ENCODE measurements at places on chromosomes 2 and 18.

GRCh38 chr2:9288233-9288632 lies 81.6 kb downstream of the ASAP2 start:
- no peak for DNase-seq

DNA sequence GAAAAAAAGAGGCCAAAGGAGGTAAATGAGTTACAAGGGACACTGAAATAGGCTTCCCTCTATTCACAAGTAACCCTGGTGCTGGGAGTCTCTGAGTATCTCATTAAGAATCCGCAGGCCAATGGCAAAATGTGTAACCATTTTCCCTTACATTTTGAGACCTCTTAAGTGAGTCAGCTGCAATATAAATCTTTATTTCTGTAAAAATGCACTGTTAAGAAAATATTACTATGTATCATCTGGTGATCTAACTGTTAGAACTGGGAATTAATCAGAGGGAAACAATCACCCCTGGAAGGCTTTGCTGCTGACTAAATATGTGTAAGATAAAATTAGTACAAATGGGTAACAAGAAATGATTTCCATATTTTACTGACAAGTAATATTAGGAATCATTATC lies 483.1 kb upstream of the CHST9 start:
- DNase-seq: no peak

GRCh38 chr18:43060020-43060419 lies 55.5 kb downstream of the RIT2 start:
- DNase-seq: no peak

DNA sequence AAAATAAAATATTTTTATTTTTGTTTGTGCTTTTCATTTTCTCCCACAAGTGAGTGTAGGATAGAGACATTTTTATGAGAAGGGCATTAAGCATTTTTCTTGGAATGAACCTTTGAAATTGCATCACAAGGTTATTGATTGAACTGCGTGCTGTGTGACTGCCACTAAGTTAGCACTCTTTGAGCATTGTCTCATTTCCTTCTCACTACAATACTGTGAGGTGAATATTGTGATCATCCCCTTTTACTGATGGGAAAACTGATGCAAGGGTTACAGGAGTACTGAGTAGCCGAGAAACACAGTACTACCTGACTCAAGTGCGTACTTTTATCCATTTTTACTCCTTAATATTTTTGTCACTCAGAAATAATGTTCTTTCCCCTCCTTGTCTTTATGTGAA lies 2.0 kb downstream of the NBEAL1 start:
- no peak for DNase-seq

DNA sequence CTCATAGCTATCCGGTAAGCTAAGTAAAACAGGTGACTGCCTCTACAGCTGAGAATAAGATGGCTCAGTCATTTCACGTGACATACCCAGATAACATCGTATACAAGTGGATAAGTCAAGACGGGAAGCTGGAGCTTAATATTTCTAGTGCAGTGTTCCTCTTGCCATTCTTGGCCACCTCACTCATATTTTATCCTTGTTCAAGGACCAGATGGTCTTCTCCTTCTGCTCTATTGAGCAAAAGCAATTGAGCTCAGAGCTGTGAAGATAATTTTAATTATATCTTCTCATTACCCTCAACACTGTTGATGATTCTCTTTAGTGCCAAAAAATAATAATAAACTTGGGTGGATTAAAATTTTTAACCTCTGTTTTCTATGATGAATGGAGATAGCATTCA lies 201.1 kb downstream of the DCC start:
- DNase-seq: no peak

GRCh38 chr2:109499566-109499965 lies 114.2 kb downstream of the SEPTIN10 start:
- no peak for DNase-seq

GRCh38 chr2:43341959-43342757 lies 115.8 kb upstream of the ZFP36L2 start:
- DNase-seq: no peak

DNA sequence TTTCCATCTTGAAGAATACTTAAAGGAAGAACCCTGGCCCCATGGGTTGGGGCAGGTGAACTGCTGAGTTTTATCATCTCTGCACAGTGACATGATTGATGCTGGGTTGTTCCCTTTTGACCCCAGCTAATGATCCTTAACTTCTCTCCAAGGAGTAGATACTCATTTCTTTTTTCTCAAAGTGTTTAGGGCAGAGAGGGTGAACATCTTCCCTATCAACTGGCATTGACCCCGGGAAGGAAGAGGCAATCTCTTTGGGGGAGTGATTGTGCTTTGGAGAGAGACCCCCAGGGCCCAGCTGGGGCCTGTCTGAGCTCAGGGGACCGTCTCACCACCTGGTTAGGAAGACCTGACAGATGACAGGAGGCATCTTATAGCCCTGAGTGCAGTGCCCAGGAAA lies 190.6 kb downstream of the FHOD3 start:
- no peak for DNase-seq

GRCh38 chr2:60957643-60958042 lies 59.9 kb upstream of the PEX13 start:
- DNase-seq: no peak

- no peak for DNase-seq
These were observed 109.8 kb upstream of the SIX2 start for GRCh38 chr2:45119038-45119437.

DNA sequence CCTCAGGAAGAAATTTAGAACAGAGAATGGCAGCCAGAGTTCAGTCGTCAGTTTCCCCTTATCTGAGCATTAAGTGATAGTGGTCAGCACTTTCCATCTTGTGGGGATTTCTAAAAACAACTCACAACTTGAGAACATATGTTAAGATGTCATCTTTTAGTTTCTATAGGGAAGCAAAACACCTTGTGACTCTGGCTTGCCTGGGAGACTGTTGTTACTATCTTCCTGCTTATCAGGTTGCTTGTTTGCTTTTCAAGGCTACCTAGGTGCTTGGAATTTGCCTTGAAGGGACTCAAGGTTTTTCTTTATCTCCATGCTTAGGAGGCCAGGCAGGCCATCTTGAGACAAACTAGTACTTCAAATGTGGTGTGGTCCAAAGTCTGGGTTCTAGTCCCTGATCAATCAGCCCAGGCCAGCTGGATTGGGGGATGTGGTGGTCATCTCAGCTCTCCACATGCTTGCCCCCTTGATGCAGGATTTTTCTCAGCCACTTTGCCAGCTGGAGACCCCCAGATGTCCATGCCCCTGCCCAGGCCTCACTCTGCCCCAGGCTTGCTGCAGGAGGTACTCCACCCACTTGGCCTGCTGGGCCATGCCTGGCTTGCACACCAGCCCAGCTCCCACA lies 125.9 kb downstream of the LYPD1 start:
- no peak for DNase-seq

DNA sequence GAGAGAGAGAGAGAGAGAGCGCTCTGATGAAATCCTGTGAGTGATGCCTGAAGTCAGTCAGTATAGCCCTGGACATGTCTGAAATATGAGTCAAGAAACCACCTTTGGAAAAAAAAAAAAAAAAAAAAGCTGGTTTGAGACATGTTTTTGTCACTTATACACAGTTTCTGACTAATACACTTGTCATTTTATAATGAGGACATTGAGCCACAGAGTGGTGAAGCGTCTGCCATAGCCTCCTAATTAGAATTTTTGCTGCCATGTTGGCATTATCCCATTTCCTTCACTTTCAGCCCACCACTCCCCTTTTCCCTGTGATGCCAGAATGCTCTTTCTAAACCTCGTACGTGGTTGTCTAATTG lies 15.7 kb upstream of the MYO3B start:
- no peak for DNase-seq

- no peak for DNase-seq
These were observed 10.4 kb upstream of the METTL21A start for GRCh38 chr2:207635468-207636200.

- DNase-seq: no peak
These were observed 731.4 kb downstream of the TSN start for GRCh38 chr2:122486705-122487415.

GRCh38 chr2:40483549-40484243 lies 31.8 kb upstream of the SLC8A1 start:
- no peak for DNase-seq

DNA sequence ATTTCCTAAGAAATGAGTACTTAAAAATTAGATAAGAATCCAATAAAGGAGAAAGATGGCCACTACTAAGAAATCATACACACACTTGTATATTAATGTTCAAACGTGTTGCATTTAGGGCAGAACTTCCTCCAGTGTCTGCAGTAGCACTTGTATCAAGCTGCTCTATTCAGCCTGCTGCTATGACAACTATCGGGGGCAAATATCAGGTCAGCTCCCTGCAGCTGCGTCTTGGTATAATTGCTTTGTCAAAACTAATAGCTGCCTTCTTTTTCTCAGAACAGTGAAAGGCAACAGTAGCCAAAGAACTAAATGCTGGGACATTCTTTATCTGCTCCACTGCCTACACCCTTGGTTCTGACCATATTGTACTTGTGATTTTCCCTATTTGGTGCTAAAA lies 300.7 kb downstream of the NOL4 start:
- DNase-seq: no peak

GRCh38 chr2:100119235-100119634 lies 23.2 kb downstream of the AFF3 start:
- no peak for DNase-seq

GRCh38 chr2:16335604-16335930 lies 330.1 kb downstream of the CYRIA start:
- DNase-seq: no peak

GRCh38 chr2:128329607-128330006 lies 10.9 kb upstream of the HS6ST1 start:
- DNase-seq: no peak

DNA sequence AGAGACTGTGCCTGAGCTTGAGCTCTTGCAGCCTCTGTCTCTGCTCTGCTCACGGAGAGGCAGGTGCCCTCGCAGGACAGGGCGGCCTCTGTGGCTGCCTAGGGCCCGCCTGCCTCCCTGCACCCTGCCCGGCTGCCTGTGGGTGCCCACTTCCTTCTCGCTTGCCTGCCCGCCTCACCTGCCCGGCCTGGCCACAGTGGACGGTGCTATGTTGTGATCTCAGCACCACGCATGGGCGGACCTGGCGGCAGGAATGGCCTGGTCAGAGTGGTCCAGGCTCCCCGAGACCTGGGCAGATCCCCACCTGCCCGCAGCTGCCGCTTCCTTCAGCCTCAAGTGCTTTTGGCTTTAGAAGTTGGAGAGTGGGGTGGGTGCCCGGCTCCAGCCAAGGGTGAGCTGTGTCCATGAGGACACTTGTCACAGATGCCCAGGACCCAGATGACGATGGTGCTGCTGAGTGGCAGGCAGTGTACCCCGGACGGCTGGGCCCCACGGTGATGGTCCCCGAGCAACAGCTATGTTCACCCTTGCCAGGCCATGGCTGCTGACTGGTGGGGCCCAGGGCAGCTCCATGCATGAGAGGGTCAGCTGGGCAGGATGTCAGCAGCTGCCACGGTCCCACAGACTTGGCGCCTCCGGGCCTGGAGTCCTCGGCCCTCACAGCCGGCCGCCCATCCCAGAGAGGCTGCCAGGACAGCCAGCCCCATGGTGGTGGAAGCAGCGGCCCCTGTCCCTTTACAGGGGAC lies 25.3 kb downstream of the RTP5 start:
- no peak for DNase-seq

- DNase-seq: no peak
These were observed 68.4 kb downstream of the POLR1A start for GRCh38 chr2:86037141-86037794.

DNA sequence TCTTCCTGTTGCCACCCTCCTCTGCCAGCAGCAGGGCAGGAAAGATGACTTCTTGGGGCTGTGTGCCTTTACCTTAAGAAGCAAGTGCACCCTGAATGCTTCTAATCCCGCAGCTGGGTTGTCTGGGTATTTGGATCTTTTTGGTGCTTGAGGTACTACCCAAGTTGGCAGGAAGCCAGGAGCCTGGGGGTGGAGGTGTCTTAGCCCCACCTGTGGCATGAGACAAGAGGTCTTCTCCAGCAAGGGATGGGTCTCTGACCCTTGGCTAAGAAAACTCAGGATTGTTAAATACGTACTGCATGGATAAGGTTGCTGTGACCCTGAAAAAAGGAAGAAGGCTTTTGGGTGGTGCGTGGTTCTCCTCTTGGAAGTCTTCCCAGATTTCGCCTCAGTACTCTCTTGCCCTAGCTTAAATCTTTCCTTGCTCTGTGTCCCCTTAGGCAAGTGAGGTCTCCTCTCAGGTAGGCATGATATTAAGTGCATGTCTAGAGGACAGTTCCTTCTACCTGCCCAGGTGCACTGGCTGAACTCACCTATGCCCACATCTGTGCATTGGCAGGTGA lies 4.3 kb downstream of the HPCAL1 start:
- DNase-seq: no peak

GRCh38 chr2:75605770-75606529 lies 40.6 kb upstream of the MRPL19 start:
- peak; percentile 22 for DNase-seq

DNA sequence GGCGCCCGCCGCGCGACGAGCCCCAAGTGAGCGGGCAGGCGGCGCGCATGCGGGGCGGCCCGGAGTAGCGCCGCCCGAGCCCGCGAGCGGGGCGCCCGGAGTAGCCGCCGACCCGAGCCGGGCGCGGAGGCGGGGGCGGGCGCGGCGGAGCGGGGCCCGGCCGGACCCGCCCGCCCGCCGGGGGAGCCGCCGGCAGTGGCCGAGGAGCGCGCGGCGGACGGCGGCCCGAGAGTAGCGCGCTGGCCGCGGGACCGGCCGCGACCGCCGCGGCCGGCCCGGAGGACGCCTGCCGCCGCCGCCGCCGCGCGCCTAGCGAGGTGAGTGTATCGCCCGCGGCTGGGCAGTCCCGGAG lies at the start of gene GALNT1:
TSS of gene GALNT1 (plus strand) at position 195 of the 352 bp plus-strand sequence. CDS start 72,923 bp downstream, outside the sequence.
- DNase-seq: peak; percentile 15
